ENCODE measurements at places on chromosomes 5 and 9.

GRCh38 chr5:98774192-98775033, 950 bp downstream of the RGMB start:
- peak; percentile 47 for DNase-seq

DNA sequence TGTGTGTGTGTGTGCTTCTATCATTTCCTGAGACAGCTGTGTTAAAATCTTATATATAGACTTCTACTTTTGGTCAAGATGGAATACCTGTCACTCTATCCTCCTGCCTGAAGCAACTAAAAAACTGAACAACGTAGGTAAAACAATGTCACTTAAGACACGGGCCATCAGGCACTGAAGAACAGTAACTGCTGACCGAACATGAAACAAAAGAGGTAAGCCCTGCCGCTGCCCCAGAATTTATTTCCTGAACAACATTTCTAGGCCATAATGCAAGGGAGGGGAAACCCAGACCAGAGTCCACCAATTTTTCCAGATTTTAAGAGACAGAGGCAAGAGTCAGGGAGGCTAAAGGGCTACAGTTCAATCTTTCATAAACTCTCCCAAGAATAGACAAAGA, 156.0 kb downstream of the CDC42SE2 start:
- DNase-seq = no peak

DNA sequence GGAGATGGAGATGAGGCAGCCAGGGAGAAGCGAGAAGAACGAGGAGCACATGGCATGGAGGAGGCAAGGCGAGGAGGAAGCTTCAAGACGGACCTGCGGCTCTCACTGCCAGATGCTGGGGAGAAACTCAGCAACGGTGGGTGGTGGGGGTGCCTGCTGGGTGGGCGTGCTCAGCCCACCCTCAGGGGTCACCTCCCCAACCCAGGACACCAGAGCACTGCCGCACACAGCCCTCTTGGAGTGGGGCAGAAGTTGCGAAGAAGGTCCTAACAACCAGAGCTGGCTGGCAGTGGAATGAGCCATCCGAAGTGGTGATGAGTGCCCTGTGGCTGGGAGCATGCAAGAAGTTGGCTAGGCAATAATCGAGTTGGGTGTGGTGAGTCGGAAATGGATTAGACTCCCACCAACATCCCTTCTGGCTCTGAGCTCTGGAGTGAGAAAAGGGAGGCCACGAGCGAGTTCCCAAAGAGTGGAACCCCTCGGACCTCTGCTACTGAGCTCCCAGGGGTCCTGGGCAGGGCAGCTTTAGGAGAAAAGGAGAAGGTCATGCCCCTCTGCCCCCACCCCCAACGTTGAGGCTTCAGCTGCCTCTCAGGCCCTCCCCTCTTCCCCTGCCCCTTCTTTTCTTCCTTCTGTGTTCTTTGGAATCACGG, 212.7 kb upstream of the MVB12B start:
- no peak for DNase-seq

DNA sequence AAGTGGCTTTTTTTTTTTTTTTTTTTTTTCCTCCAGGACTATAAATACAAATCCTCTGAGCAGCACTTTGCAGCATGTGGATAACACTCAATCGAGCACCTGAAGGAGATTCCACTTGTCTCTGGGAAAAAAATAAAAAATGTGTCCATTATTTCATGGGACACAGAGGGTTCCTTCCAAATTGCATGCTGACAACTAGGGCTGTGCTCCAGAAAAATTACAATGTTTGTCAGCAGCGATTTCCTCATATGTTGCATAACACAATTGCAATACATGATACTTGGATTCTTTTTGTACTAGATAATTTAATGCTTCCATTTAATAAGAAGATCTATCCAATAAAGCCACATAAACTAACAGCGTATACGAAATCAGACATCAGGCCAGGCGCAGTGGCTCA, 84.4 kb downstream of the CDH18 start:
- no peak for DNase-seq

DNA sequence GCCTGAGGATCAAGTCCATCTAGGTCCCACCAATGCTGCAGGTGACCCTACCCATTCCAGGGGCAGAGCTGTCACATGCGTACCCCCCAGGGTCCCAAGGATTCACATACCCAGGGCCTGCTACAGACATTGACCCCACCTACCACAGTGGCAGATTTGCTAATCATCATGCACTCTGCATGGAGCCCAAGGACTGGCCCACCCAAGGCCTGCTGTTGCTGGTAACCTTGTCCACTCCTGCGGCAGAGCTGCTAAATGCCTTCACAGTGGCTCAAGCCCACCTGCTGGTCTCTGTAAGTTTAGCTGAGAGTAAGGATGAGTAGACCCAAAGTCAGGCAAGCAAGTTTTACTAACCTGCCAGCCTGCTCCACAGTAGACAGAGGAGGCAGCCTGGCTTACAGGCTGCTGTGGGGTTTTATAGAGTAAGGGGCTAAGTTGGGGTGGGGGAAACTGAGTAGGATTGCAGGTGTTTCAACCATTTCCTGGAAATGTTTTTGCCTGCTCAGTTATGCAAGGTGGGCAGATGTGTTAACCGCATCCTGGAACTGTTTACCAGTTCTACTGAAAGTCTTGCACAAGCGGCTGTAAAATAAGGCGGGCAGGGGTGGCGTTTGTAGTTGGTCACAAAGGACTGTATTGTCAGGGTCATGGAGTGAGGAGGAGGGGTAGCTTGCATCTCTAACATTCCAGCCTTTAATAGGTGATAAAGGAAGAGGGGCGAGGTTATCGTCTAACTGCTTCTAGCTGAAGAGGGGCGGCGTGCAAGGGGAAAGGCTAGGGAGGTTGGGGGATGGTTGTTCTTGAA, 2163.5 kb upstream of the WWC1 start:
- DNase-seq = no peak

DNA sequence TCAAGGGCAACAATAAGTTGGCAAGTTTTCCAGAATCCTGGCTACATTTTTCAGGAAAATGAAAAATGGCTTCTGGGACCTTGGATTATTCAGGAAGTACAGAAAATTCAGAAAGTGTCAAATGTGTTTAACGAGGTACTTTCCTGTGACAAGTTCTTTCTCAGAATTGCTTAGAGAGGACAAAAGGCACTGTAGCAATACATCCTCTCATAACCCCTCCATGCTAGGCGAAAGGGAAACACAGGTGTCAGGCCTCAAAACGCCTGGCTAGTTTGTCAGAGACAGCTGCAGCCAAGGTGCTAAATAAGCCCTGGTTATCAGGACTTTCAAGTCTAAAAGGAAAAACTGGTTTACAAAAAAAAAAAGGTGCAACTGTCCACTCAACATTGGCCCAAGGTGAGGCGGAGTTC, 115.2 kb downstream of the GNAQ start:
- no peak for DNase-seq

GRCh38 chr9:107907715-107908114, 418.1 kb upstream of the KLF4 start:
- DNase-seq = no peak

GRCh38 chr5:143428738-143429420, 25.4 kb upstream of the NR3C1 start:
- DNase-seq = no peak

DNA sequence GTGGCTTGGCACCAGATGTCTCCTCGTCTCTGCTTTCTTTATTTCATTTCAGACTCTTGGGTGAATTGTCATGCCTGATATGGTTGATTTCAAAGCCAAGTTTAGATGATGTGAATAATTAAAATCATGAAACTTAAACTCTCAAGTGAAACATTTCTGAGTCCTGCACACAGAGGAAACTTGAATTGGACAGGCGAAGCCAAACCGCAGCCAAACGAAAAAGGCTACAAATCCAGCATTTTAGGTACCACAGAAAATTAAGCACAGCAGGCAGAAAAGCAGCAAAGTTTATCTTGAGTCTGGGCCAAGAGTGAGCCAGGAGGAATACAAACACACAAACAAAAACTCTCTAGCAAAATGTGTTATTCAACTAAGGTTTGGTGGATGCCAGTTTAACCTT, 659.8 kb upstream of the KLF4 start:
- DNase-seq = no peak

GRCh38 chr9:33202018-33202417, 34.9 kb upstream of the B4GALT1 start:
- DNase-seq = no peak

DNA sequence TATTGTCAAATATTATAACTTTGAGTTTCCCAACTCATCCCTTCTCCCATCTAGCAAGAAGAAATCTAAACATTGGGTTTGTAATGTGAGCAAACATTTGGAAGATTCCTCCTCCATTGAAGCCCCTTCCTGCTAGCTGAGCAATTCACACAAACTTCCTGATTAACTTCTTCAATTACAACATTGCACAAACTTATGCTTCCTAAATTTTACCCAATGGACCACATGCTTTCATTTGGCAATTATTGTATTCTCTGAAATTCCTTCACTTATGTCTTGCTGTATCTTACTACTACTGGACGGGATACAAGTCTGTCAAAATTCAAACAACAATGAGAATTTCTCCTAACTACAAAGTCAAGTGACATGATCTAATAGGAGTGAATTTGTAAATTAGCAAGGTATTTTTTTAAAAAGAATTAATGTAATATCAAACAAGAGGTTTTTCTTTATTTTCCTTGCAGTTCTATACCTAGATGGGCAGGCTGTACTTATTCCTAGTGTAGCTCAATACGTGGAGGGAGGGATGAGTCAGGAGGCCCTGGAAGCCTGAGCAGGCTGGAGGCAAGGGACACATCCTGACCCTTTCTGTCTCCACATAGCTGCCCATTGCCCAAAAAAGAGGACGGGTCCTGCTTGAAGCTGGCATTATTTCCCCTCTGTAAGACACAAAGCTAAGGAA, 11.8 kb upstream of the IFNW1 start:
- DNase-seq = no peak

DNA sequence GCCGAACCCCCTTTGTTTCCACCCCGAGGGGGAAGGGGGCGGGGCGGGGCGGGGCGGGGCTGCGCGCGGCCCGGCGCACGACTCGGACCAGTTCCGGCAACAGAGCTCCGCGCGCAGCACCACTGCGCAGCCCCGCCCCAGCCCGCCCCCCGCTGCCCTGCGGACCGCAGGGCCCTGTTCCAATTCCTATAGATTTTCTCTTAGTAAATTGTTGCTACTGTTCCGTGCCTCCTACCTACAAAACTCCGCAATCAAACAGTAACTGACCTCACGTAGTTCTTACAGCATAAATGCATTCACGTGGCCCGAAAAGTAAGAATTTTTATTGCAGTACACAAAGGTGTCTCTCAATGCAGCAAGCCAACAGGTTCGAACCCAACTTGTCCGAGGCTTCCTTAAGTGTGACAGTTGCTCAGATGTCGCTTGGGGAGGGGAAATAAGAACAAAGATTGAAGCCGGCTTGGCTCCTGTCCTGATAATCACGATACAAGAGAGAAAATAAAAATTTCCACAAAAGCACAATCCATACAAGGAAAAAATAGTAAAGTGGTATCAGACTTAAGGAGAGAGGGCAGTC, 1.2 kb upstream of the RNF38 start:
- no peak for DNase-seq

DNA sequence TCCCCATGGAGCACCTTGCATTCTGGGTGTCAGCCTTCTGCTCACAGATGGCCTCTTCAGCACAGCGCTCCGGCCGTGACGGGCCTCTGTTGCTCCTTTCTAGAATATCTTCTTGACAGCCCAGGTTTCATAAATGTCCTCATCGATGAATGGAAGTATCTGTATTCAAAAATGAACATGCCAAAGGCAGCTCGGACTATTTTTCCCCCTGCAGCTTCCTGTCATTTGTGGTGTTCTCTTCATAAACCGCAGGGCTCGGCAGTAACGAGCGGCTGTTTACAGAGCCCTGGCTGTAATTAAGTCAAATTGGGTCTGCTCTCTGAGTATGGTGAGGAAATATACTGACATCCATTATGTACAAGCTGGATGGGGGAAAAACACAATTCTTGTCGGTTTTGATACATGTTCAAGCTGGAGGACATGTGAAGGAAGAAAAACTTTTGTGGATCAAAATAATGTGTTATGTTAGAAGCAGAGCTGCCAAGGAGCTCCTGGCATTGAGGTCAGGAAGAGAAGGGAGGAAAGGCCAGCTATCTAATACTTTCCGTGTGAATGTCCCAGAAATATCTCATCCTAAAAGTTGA, 154.1 kb upstream of the CD180 start:
- DNase-seq = no peak

DNA sequence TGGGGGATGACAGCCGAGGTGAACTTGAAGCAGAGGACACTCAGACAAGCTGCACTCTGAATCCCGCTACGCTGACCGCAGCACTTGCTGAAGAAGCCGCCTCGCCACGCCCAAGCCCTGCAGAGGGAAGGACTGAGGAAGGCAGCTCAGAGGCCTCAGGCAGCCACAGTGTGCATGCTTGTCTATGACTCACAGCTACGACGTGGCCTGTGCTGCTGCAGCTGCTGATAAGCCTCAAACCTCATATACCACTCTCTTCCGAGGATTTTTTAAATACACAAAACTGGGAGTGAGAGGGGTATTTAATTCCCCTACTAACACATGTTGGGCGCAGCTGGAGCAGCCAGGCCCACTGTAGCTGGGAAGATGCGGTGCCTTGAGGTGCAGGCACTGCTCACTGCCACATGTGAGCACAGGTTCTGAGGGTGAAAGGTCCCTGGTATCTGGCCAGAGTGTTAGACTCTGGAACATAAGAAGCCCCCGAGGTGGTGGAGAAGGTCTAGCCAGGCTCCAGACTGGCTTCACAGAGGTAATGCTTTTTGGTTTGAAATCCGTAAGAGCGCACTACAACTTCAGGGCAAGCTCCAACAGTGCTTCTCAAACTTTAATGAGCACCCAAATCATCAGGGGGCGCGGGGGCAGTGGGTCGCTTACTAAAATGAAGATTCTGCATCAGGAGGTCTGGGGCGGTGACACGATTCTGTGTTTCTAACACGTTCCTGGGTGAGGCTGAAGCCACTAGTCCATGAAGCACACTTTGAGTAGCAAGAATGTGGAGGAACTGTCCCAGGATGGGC, 196.8 kb downstream of the AUH start:
- DNase-seq = no peak

DNA sequence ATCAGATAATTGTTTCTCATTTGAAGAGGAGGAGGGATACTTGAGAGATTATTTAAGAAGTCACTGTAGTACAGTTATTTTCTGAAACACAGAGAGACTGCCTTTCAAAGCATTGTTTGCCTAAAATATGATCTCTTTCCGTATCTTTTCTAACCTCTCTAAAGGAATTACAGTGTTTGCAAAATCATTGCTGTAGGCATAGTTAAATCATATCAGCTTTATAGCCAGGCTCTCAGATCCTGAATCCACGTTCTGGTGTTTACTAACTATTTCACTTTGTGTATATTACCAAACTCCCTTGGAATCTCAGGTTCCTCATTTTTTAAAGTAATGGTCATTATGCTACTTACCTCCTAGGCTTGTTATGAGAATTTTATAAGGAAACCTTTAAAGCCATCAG, 1151.6 kb upstream of the CDH9 start:
- DNase-seq = no peak

GRCh38 chr9:34413231-34413852, 36.6 kb upstream of the MYORG start:
- DNase-seq = no peak

- DNase-seq = no peak
These were observed 688.4 kb downstream of the PTPRD start for GRCh38 chr9:9924376-9924775.

All from SHP77 treated with DMSO at 0.1 percent for 48 hours (cell line).